ENCODE measurements at places on chromosomes 3 and 15. TPM values are rescaled to one million over a fixed set of nuclear protein-coding genes. Genes with fewer than 3 reads are reported as not detected.

VIPR1 gene
- 6.6 TPM for total RNA-seq

GRCh38 chr3:131216801-131217200 is 164.8 kb upstream of the NUDT16 start:
- DNase-seq = no peak

PLAAT1 gene
- total RNA-seq = 1.3 TPM

DNA sequence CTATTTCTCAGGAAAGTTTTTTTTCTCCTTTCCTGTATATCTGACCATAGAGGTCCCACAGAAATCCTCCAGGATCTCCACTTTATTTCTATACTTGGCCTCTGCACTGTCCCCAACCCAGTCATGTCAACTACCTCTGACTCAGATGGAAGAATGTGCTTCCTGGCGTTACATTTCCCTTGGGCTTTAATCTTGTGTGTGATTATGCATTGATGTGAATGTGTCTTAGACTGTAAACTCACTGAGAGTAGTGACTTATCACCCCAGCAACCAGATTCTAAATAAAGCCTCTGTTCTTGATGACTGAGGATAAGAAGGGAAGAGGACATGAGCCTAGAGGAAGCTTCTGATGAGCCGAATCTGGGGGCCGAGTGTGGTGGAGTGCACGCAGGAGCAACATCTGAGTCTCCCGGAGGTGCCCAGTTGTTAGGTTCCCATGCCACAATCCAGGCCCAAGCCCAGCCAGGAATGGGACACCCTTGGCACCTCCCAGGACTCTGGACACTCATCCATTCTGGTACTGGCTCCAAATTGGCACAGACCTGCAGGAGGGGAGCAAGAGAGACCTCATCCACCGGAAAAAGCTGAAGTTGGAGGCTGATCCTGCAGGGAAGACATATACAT is 32.1 kb upstream of the HEG1 start:
- no peak for DNase-seq

DNA sequence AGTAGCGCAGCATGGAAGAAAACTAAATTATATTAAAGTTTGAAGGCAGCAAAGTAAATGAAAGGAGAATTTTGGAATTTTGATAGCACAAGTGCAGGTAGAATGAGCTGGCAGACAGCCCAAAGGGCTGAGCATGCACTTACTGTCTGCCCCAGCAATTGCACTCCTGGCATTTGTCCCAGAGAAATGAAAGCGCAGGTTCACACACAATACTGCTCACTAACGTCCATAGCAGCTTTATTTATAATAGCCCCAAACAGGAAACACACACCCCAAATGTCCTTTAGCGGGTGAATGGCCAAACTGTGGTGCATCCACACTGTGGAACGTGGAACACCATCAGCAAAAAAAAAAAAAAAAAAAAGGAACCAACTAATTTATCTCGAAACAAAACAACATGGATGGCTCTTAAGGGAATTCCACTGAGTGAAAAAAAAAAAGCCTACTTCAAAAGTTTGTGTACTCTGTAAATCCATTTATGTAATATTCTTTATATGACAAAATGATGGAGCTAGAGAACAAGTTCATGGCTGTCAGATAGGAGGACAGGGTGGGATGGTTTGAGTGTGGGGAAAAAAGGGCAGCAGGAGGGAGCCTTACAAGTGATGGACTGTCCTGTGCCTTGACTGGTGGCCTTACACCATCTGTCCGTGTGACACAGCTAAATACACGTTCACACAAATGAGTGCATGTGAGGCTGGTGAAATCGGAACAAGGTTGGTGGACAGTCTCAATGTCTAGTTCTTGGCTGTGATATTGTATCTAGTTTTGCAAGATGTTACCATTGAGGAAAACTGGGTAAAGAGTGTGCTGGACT is 6.0 kb upstream of the TM2D3 start:
- DNase-seq = no peak

CIP2A gene
- total RNA-seq = 2.3 TPM

- no peak for DNase-seq
Measured at GRCh38 chr15:99015698-99016568, 8.3 kb upstream of the PGPEP1L start.

GRCh38 chr3:37864904-37865303 is 3.2 kb downstream of the CTDSPL start:
- no peak for DNase-seq

FURIN gene
- 84.0 TPM for total RNA-seq

DNA sequence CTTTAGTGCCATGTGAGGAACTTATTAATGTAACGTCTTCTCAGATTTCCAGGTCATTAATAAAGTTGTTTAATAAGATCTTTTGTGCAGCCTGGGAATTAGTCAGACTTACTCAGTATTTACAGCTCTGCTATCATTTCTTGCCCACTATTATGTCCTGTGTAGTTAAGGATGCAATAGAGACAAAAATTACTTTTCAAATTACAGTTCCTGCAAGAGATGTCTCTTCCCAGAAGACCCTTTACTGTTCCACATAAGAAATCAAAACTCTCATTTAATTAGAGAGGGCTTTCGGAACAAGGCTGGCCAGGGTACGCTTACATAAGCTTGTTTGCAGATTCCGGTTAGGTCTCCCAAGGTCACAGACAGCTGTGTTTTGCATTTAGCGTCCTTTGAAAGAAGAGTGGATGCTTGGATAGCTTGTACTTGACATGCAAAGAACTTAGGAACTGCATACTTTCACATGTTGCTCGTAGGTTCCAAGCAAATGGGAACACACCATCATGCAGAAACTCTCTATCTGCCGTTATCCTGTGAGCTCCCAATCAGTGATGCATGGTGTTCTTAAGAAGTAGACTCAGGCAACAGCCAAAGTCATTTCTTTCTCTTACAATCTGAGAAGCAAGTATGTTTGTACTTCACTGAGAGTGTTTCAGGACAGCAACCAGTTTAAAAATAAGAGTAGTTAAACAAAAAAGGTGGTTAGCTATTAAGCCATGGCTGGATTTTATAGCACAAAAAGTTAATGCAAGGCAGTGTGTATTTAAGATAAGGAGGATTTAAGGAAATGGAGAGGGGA is 37.4 kb downstream of the FILIP1L start:
- DNase-seq = no peak

- DNase-seq = no peak
Measured at GRCh38 chr3:146468671-146469149, 651 bp downstream of the PLSCR2 start.

- no peak for DNase-seq
Measured at GRCh38 chr15:70772402-70772801, 9.0 kb upstream of the UACA start.

DNA sequence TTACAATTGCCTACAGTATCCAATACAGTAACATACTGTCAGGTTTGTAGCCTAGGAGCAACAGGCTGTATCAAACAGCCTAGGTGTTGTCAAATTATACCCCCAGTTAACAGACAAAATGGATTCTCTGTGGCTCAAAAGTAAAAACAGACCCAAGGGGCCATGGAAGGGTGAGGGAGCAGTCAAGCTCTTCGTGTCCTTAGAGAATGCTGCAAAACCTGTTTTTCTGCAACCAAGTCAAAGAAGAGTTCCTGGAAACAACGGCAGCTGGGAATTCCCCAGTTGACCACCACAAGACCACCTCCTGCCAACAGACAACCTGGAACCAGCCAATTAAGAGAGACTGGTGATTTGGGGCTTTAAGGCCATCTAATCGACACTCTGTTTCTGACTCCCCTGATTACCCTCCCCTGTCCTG is 11.1 kb upstream of the THUMPD3 start:
- no peak for DNase-seq

GRCh38 chr15:77048135-77048876 is 22.6 kb downstream of the TSPAN3 start:
- no peak for DNase-seq

DNA sequence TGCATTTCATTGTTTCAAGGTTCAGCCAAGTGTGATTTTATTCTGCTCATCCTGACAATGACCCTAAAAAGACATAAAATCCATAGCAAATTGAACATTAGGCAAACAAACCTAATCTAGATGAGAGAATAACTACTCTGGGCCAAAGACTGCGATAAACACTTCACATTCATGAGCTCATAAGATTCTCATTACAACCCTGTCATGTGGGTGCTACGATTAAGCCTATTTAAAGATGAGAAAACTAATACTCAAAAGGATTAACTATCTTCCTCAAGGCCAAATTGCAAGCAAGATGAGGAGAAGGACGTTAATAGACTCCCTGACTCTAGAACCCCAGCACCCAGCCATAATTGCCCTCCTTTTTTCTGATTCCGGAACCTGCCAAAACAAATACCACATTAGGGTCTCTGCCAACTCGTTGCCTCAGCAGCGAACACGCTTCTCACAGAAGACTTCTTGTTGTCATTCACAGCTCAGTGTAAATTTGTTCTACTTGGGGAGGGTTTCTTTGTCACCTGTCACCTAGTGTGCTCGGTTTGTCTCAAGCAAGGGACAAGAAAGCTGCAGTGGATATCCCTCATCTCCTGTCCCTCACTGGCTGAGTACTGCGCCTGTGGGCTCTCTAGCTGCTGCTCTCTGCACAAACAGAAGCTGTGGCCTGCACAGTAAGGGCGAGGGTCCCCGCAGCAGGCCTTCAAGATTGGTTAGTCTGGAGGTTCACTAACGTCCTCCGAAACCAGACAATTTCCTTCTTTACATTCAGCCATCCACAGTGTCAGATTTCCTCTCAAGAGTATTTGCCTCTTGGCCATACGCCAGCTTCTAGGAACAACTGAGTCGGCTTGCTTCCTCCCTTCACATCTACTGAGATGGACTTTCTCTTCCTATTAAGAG is 200.0 kb upstream of the UBE2E2 start:
- DNase-seq = no peak

DNA sequence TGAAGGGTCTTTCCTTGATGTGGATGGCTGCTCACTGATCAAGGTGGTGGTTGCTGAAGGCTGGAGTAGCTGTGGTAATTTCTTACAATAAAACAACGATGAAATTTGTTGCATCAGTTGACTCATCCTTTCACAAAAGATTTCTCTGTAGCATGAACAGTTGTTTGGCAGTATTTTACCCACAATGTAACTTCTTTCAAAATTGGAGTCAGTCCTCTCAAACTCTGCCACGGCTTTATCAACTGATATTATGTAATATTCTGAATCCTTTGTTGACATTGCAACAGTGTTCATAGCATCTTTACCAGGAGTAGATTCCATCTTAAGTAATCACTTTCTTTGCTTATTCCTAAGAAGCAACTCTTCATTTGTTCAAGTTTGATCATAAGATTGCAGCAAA is 252.6 kb downstream of the UBE2E2 start:
- no peak for DNase-seq

DNA sequence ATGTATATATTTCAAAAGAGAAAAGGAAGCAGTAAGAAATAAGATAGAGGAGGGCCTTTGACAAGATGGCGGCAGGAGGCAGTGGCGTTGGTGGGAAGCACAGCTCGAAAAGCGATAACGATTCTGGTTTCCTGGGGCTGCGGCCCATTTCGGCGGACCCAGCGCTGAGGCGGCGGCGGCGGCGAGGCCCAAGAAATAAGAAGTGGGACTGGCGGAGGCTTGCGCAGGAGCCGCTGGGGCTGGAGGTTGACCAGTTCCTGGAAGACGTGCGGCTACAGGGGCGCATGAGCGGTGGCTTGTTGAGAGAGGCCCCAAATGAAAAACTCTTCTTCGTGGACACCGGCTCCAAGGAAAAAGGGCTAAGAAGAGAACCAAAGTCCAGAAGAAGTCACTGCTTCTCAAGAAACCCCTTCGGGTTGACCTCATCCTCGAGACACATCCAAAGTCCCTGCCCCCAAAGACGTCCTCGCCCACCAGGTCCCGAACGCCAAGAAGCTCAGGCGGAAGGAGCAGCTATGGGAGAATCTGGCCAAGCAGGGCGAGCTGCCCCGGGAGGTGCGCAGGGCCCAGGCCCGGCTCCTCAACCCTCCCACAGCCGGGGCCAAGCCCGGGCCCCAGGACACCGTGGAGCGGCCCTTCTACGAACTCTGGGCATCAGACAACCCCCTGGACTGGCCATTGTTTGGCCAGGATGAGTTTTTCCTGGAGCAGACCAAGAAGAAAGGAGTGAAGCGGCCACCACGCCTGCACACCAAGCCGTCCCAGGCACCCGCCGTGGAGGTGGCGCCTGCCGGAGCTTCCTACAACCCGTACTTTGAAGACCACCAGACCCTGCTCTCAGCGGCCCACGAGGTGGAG is 624.3 kb downstream of the MCTP2 start:
- DNase-seq = no peak

SLCO2A1 gene
- 17.6 TPM for total RNA-seq
